ENCODE measurements at places on chromosomes 3 and 15.

GRCh38 chr3:160953686-160954085 is 151.5 kb downstream of the B3GALNT1 start:
- DNase-seq = no peak

DNA sequence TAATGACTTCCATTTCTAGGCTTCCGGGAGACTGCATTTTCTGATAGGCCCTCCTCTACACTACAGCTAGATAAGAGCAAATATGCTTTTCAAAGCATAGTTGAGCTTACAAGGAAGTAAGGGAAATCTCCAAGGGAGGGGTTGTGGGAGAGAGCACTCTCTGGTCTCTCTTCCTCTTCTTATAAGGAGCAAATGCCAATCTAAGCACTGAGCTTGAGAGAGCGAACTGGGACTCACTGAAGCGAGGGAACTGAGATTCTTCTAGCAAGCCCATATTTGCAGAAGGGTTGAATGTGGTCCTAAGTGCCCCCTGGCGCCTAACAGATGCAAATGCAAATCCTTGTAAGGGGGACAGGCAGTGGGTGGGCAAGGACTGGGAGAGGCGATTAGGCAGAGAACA is 164.8 kb downstream of the ERC2 start:
- DNase-seq = peak; percentile 5

- DNase-seq = no peak
These were observed 120.1 kb downstream of the RPL22L1 start for GRCh38 chr3:170749765-170750477.

- no peak for DNase-seq
These were observed 617.2 kb upstream of the NR2F2 start for GRCh38 chr15:95713324-95713723.

DNA sequence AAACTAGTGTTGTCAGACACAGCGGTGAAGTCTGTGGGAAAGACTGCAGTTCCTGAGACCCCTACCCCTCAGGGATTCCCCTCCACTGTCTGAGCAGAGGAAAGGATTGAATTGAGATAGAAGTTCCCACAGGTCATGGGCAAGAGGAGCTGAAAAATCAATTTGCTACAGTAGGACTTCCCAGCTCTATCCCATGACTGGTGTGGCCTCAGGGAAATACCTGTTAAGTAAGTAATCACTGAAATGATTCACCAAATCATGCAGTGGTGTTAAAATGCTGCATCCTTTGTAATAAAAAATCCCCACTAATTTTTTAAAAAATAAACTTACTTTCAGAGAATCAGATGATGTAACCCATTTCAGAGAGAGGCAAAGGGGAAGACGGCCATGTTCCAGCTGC is 45.0 kb upstream of the SPRED1 start:
- DNase-seq = no peak

DNA sequence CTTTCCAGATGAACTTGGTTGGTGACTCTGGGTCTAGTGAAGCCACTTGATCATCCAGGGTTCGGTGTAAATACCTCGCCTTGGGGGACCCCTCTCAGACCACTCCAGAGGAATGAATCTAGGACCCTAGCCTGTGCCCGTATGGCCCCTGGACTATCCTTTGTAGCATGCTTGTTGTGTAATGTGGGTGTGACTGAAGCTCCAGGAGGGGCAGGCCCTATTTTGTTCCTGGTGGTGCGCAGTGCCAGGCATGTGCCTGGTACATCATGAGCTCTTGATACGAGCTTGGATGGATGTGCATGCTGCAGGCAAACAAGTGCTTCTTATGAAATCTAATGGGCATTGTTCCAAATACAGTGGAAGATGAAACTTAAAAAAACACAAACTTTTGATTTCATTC is 82.8 kb downstream of the EBLN2 start:
- DNase-seq = no peak

DNA sequence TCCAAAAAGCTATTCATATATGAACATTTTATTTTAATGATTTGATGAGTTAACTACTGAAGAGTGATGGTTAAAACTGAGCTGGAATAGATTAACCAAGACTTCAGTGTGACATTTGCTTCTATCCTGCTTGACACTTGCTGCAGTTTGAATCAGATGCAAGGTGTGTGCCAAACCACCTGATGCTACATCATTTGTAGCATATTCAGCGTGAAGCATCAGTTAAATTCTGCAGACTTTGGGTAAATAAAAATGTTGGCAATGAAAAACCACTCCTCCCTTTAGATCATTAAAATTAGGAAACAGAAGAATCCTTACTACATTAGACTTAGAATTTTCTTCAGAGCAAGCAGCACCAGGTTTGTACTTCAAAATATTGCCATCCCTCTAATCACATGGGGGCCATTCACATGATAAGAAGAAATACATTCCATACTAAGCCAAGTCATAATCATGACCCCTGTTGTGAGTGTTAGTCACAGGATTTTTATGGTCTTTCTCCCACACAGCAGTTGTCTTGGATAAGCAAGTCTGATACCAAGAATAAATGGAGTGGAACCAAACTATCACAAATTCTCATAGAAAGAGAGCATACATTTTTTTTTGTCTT is 160.7 kb upstream of the TNIK start:
- no peak for DNase-seq

- peak; percentile 61 for DNase-seq
These were observed 1.6 kb upstream of the TTLL3 start for GRCh38 chr3:9808345-9809037.

All from SW 1271 (cell line).